ENCODE measurements at places on chromosomes 5 and 9.

DNA sequence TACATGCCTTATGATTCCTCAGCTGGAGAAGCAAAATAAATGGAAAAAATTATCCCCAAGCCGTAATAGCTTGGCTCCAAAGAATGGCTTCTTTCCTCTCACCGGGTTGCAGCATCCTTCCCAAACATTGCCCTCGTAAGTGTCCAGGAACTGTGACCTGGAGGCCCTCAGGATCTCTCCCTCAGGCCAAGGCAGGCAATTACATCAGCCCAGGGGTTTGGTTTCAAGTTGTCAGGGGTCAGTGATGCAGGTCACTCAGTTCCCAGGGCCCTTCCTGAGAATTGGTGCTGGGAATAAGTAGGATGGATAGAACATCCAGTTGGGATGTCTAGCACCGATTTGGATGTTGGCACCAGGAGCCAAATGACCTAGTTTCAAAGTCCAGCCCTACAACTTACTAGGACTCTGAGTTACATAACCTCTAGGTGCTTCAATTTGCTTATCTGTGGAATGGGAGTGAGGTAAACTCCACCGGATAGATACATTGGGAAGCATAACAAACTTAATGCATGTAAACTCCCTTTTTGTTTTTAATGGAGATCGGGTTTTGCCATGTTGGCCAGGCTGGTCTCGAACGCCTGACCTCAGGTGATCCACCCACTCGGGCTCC, 133.5 kb upstream of the DAP start:
- DNase-seq, result no peak

DNA sequence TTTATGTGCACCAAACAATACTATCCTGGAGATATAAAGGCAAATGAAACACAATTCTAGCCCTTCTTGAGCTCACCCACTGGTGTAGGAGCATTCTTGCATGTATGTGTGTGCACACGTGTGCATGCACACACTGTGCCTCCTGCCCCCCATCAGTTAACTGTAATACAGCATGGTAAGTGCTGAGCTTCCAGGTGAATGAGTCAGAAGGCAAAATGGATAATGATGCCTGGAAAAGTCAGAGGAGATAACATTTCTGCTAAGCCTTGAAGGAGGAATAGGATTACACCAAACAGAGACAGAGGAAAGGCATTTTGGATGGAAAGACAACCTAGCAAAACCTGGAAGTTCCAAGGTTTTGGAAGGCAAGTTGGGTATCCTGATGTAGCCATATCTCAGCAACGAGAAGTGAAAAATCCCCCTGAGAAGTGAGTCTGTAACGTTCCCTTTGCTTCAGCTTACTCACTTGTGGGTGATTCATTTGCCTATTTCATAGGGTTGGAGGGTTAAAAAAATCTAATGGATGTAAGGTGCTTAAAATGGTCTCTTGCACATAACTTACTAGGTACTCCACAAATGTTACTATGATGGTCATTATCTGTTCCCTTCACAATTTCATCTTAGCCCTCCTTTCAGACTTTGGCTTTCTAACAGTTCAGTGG, 101.4 kb upstream of the STC2 start:
- DNase-seq, result no peak

GRCh38 chr9:75039801-75040200, 11.7 kb upstream of the CARNMT1 start:
- DNase-seq, result no peak

- DNase-seq, result no peak
Observed at GRCh38 chr5:64269164-64269563, 103.5 kb downstream of the RNF180 start.

DNA sequence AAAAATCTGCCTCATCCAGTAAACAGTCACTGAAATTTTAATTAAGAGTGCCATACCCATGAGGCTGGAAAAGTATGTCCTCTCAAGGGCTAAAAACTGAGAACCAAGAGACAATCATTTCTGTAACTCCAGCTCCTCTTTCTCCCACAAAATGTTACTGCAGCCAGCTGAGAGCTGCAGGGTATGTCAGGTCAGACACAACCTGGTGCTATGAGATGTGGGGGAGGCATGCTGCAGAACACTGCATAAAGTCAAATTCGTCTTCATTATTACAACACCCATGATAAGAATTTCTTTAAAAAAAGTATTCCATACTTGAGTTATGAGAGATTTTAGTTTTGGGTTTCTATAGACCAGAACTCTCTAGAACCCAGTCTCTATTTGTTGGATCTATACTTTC, 162.2 kb downstream of the CDC42SE2 start:
- no peak for DNase-seq

GRCh38 chr9:5052838-5053237, 67.8 kb downstream of the JAK2 start:
- no peak for DNase-seq

- no peak for DNase-seq
Observed at GRCh38 chr9:35839926-35840325, 10.9 kb downstream of the TMEM8B start.

GRCh38 chr5:78607864-78608263, 40.7 kb downstream of the LHFPL2 start:
- DNase-seq, result no peak

DNA sequence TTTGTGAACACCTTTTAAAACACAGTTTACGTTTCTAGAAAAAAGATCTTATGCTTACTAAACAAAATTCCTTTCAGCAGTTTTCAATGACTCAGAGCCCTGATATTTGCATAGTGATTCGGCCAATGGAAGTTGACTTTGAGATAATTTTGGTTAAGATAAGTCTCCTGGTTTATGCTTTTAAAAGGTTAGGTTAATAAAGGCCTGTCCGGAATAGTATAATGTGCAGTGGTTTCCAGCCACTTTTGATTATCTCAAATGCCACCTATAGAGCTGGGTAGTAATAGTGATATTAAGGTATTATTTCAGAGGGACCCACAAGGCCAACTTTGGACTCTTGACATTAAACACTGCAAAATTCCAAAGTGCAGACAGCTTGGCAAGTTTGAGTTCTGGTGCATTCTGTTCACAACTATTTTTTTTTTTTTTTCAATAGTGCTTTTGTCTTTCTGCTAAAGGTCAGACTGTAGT, 86.1 kb downstream of the F2RL2 start:
- no peak for DNase-seq

GRCh38 chr9:124661271-124661670, 109.8 kb downstream of the NR6A1 start:
- no peak for DNase-seq

DNA sequence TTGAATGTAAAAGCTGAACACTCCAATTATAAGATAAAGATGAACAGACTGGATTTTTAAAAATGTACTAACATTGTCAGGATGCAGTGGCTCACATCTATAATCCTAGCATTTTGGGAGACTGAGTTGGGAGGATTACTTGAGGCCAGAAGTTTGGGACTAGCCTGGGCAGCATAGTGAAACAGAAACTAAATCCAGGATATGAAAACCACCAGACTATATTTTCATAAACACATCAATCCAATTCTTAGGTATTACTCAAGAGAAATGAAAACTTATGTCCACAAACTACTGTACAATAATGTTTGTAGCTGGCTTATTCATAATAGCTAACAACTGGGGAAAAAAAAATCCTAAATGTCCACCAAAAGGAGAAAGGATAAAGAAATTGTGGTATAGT, 26.8 kb upstream of the NAA35 start:
- no peak for DNase-seq

DNA sequence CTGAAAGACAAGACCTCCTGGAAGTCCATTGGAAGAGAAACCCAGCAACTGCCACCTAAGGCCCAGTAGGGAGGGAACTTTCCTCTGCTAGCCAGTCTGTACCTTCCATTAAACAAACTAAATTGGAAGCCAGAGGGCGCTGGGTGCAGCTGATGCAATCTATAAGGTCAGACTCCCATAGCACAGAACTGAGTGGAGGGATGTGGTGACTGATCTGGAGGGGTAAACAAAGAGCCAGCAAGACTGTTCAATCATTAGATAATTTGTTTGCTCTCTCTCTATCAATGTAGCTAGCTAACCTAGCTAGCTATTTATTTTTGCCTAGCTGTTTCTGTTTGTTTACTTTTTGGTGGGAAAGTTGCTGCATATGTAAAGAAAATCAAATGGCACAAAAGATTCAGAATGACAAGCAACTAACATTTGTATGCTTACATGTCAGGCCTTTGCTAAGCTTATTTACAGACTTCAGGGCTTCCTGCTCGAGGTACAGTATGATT, 291.8 kb upstream of the DAB2 start:
- peak; percentile 27 for DNase-seq

GRCh38 chr5:115543365-115544042, 1.1 kb downstream of the FEM1C start:
- DNase-seq, result peak; percentile 78

GRCh38 chr5:169200125-169200778, 100.7 kb downstream of the SLIT3 start:
- no peak for DNase-seq

- DNase-seq, result no peak
Observed at GRCh38 chr9:91770229-91770628, 179.8 kb downstream of the ROR2 start.

- DNase-seq, result no peak
Observed at GRCh38 chr9:135225619-135226228, 138.3 kb downstream of the OLFM1 start.

GRCh38 chr9:115396071-115396529, 278.1 kb upstream of the TNC start:
- no peak for DNase-seq

DNA sequence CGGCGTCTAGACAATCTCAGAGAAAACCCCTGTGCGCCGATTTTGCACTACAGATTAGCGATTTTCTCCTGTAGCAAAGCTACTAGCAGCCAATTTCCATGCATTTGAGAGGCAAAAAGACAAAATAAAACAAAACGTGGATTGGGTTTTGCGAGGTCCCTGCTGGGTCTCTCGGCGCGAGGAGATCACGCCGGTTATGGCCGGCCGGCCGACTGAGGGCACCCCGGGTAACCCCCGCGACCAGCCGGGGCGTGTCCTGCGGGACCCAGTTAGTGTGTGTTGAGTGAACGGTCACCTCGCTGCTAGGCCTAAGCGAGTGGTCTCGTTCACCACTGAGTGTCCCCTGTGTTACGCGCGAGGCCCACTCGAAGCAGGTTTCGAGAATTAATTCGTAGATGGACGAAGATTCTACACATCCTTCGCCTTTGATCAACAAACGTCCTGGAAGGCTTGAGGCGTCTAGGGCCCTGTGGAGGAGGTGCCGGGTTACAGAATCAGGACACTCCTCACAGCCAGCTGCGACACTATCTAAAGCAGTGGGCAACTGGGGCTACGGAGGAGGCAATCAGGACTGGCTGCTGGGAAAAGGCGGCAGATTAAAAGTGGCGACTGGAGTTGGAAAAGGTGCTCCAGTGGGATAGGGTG, 764 bp upstream of the VDAC1 start:
- peak; percentile 44 for DNase-seq

DNA sequence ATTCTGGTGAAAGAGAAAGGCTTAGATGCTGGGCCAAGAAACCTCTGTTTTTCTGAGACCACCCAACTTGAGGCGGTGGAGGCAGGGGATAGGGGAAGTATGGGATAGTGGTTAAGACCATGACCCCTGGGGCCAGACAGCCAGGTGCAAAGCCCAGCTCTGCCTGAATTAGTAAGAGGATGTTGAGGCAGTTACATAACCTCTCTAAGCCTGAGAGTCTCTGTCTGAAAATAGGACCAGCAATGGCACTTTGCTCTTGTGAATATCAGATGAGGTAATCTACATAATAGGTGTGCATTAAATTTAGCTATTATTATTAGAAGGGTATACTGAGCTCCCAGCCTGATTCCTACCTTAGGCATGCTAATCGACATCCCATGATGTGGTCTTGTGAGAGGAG, 68.2 kb downstream of the DOCK2 start:
- DNase-seq, result peak; percentile 47

- no peak for DNase-seq
Observed at GRCh38 chr9:129673602-129674001, 8.2 kb downstream of the PRRX2 start.

GRCh38 chr9:127165116-127165515, 42.7 kb upstream of the ANGPTL2 start:
- no peak for DNase-seq

DNA sequence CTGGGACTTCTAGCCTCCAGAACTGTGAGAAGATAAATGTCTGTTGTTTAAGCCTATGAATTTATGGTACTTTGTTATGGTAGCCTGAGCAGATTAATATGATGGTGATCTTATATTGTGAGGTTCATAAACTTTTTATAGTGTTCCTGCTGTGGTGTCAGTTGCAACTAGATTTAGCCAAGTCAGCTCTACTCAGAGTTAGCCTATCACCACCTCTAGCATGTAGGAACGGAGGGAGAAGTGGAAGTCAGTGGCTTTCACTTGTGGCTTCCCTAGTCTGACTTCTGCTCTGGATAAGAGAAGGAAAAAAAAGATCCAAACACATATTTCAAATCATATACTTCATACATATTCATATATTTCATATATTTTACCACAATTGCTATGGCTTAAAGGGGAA, 6.6 kb downstream of the POC5 start:
- DNase-seq, result no peak

DNA sequence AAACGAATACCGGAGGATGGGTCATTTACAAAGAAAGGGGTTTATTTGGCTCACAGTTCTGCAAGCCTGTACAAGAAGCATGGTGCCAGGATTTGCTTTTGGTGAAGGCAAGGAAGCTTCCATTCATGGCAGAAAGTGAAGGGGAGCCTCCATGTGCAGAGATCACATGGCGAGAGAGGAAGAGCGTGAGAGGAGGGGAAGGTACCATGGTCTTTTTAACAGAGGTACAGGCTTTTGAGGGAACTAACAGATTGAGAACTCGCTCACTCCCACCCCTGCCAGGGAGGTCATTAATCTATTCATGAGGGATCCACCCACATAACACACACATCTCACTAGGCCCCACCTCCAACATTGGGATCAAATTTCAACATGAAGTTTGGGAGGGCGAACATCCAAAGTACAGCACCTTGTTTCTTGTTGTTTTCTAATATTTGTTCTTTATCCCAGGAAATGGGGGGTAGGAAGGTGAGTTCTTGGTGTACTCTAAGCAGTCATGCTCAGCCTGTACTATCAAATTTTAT, 18.5 kb downstream of the TMC1 start:
- no peak for DNase-seq

DNA sequence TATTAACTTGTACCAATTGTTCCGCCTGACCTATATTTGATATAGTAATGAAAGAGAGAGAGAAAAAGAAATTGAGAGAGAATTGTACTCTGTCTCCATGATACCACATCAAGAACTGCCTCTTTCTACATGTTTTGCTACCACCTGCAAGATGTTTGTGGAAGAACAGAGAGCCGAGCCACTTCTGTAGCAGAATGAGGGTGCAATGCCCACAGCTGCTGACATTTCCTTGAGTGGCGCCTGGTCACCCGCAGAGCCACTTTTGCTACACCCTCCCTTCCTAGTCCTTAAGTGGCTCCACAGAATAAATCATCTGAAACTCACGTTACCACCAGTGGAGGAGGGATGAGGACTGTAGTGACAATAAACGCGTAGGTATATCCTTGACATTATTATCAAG, 17.1 kb upstream of the FAM81B start:
- DNase-seq, result no peak

GRCh38 chr5:150567031-150567717, 59.2 kb downstream of the NDST1 start:
- DNase-seq, result no peak

Measured in GM12865 (cell line).